Stimulated activated naive CD8-positive, alpha-beta T cell treated with anti-CD3 and anti-CD28 coated beads, Interleukin-15, Interleukin-2, amounts not matched to agents 100 U/mL and 50 U/mL, for 24 hours (primary cell): ENCODE measurements at places on chromosomes 5 and 9.

- DNase-seq, result no peak
These were observed 40.4 kb upstream of the GADD45G start for GRCh38 chr9:89564346-89564878.

DNA sequence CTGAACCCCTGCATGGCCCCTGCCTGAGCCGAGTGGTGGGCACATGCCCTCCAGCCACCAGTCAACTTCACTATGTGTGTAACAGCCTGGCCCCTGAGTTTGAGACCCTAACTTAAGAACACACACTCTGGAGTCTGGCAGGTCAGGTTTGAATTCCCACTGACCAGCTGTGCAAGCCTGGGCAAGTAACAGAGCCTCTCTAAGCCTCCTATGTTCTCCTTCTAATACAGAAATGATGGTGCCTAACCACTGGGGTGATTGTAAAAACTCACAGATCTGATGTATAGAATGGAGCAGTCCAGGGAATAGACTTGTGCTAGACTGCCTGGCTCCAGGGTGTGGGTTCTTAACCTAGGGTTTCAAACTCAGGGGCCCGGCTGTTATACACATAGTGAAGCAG, 16.7 kb upstream of the AKNA start:
- DNase-seq, result no peak

GRCh38 chr5:59186623-59187022, 603.7 kb downstream of the RAB3C start:
- DNase-seq, result no peak

DNA sequence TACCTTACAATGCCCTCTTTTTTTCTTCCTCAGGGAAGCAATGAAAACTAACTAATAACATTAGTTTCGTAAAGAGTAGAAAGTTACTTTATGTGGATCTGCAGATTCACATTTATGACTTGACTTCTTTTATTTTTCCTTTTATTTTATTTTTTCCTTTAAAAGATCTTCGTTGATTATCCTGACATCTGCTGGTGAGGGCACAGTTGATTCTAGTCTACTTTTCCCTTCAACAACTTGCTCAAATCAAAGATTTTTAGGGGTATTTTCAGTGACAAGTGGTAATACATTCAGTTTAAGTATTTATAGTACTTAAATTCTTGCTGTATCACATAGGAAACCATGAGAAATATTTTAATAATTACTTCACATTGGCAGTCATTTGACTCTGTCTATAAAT, 4.9 kb downstream of the EDIL3 start:
- DNase-seq, result no peak

DNA sequence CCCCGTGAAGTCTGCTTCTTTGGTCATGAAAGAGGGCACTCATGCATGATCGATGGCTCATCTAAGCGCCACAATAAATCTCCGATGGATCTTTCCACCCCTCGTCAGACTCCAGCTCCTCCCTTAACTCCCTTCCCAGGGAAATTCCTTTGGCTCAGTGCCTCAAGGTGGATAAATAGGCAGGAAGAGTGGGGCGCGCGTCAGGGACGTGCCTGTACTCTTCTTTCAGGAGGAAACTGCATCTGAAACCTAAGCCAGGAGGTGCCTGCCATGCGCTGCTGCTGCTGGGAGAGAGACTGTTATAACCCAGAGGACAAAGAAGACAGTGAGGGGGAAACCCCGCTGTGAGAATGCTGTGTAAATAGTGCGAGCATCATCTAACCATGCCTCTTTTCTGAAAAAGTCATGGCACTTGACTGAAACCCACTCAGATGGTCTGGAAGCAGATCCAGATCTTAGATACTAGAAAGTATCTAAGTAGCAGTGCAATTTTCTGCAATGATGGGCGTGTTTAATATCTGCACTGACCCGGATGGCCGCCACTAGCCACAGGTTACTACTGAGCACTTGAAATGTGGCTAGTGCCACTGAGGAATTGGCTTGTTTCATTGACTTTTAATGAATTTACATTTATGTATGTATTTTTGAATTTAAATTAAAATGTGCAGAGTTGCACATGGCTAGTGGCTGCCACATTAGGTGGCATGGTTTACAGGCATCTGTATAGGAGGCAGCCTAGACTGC, 120.3 kb upstream of the BASP1 start:
- no peak for DNase-seq

DNA sequence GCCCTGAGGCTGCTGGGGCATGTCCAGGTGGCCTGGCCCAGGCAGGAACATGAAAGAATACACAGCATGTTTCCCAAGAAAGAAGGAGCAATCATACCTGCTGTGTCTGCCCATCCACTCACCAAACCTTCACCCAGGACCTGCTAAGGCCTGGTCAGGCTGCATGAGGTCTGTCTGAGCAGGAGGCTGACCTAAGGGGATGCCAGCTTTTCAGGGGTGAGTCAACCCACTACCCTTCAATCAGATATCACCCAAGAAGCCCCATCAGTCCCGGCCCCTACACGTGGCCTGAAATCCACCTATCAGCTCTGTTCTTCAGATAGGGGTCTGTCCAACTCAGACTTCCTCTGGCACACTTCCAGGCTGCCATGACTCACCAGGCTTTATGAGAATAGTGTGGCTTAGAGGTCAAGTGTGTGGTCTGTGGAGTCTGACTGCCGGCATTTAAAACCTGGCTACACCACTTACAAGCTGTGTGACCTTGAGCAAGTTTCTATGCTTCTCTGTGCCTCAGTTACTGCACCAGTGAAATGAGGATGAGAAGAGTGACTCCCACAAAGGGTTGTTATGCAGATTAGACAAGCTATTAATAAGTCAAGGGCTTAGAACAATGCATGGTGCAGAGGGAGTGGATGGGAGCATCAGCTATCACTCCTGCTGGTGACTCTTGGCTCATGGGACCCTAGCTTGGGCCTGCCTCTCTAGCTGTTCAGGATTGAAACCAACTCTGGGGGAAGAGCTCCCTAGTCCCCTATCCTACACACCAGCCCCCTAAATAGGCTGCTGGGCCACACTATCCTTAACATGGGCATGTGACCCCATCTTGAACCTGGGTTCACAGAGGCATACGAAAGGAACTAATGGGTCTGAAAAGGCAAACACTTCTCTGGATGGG, 130.3 kb downstream of the PAX5 start:
- DNase-seq, result peak; percentile 80

DNA sequence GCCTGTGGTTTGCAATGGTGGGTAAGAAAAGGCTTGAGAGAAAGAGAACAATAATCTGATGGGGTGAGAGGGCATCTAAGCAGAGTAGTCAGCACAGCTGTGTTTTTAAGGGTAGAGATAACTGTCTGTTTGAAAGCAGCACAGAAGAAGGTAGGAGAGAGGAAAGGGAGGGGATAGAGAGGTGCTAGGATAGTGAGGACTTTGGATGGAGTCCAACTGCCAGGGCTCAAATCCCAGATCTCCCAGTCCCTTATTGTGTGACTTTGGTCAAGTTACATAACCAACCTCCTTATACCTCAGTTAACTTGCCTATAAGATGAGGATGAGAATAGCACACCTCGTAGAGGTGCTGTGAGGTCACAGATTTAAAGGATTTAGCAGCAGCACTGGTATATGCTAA, 55.6 kb downstream of the GPR21 start:
- DNase-seq, result no peak

GRCh38 chr5:96687812-96688453, 25.8 kb downstream of the CAST start:
- no peak for DNase-seq

GRCh38 chr5:40406741-40407211, 272.9 kb upstream of the PTGER4 start:
- peak; percentile 24 for DNase-seq

- no peak for DNase-seq
These were observed 7.2 kb downstream of the STARD4 start for GRCh38 chr5:111505096-111505495.

- DNase-seq, result peak; percentile 53
These were observed 46.6 kb downstream of the CYFIP2 start for GRCh38 chr5:157312492-157312891.

GRCh38 chr5:163293836-163294235, 143.6 kb upstream of the CCNG1 start:
- no peak for DNase-seq

DNA sequence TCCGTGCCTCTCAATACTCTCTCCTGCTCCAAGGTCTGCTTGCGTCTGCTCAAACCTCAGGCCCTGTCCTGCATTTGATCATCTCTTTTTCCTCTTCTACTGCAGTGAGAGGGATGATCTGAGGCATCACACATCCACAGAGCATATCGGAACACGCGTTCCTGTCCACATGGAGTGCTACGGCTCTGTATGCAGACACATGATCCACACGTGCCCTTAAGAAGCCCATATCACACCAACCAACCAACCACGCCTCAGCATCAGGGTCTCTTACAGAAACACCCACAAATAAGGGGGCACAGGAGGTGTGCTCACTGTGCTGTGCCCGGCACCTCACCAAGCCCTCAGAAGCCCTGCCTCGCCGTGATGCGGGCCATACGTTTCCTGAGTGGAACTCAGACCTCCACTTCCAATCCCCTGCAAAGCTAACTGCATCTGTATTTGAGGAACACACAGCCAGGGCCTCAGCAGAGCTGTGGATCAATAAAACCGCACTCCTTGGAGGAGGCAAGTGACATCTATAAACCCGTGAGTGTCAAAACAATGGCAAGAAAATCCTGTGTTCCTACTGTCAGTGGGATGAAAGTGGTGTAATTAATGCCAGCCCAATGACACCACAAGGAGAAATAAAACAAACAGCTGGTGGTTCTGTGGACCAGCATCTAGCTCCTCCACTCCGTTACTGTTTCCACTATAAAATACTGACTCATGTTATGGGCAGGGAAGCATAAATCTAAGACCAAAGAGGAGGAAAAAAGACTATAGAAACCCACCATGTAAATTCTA, 40.4 kb downstream of the AK8 start:
- no peak for DNase-seq

DNA sequence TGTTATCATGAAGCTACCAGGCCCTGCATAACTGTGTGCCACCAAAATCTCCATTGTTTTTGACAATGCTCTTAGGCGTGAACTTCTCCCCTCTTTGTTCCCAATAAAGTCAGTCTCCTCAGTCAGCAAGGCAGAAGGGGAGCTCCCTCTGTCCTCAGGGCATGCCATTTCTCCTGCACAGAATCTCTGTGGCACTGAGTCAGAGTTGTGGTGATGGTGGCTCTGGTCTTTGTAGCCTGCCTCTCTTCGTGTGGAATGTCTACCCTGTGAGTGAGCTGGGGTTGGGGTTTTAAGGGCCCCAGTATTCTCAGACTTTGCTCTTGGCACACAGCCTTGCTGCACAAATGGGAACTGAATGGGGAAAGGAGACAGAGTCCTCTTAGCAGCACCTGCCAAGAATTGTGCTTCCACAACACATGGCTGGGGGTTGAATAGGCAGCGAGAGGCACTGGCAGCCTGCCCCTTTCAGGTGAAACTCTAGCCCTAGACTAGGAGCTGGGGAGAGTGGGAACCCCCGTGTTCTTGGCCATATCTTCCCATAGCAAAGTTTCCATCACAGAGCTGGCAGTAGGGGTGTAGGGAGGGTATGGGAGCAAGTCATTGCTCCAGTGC, 146.6 kb downstream of the SH3GL2 start:
- no peak for DNase-seq

DNA sequence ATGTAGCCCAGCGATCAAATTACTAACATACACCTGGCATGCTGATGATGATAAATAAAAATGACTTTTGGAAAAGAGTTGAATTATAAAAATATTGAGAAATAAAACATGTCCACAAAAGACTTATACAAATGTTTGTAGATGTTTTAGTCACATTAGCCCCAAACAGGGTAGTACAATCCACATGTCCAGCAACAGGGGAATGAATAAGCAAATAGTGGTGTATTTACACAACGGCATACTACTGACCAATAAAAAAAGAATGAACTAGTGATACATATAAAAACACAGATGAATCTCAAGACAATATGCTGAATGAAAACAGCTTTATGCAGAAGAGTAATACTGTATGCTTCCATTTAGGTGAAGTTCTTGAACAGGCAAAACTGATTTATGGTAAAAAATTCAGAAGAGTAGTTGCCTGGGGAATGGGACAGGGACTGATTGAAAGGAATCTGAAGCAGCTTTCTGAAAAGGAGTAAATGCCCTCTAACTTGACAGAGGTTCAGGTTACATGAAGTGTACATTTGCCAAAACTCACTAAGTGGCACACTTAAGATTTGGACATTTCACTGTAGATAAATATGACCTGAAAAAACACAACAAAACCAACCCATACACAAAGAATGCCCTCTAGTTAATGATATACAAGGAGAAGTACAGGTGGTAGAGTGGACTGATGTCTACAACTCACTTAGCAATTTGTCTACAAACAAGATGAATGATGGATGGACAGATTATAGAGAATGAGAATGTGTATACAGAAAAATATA, 35.4 kb downstream of the ACTL7A start:
- DNase-seq, result no peak

DNA sequence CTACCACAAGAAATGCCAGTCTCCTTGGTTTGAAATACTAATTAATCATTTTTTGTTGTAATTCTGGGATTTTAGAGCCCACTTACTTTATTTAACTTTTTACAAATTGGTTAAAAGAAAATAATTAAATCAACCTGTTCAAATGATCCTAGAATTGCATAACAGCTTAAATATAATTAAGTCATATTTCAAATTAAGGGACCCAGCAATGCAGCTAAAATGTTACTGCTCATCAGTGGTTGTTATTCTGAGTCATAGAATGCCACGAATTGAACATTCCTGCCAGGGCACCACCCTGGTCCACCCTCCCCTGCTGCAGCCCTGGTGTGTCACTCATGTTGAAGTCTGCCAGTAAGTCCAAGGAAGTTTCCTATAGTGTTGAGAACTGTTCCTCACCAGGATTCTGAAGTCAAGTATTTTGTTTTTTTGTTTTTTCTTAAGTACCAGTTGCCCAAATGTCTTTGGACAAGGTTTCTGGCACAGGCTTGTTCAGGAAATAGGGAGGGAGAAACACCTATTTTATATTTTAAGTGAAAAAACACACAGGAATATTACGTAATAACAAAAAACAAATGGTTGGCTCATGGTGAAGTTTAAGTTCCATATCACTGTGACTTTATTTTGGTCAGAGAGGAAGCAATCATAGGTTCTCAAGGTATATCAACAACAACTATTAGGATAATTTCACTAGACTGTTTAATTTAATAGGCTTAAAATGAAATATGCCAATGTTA, 4.3 kb upstream of the ITGA1 start:
- DNase-seq, result no peak

- no peak for DNase-seq
These were observed 497.1 kb downstream of the NFIB start for GRCh38 chr9:13816837-13817236.

GRCh38 chr9:38390442-38390841, 2.1 kb upstream of the ALDH1B1 start:
- no peak for DNase-seq

GRCh38 chr9:110240198-110240597, 16.1 kb downstream of the TXN start:
- DNase-seq, result no peak

GRCh38 chr9:124869466-124869985, 7.6 kb downstream of the ARPC5L start:
- peak; percentile 54 for DNase-seq

GRCh38 chr5:172674155-172674554, 33.1 kb downstream of the NEURL1B start:
- no peak for DNase-seq

GRCh38 chr5:27769748-27770402, 731.5 kb upstream of the CDH9 start:
- DNase-seq, result no peak
